ENCODE measurements at places on chromosomes 1 and 21.
A peak's percentile ranks its signal among the peaks of the same experiment; 100 is the strongest.

DNA sequence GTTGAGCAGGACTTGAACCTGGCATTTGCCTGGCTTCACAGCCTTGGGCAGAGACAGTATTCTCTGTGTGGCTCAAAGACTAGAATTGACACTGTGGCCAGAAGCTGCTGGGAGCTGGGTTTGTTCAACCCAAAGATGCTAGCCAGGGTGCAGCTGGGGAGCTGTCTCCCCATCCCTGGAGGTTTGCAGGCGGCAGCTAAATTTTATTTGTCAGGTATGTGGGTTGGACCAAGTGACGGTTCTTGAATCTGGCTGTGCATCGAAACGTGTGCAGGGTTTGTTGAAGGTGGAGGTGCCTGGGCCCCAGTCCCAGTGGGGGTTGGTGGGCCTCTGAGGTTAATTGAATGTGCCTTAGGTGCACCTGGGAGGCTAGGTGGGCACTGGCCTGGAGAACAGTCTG lies 11.8 kb downstream of the WNT4 start:
- no peak for ATAC-seq

GRCh38 chr1:240090014-240090413 lies 1.7 kb upstream of the FMN2 start:
- ATAC-seq = no peak

- ATAC-seq = no peak
These were observed 71.4 kb downstream of the CD247 start for GRCh38 chr1:167446966-167447365.

- peak; percentile 85 for ATAC-seq
These were observed 63.0 kb downstream of the KCNN3 start for GRCh38 chr1:154807048-154807591.

DNA sequence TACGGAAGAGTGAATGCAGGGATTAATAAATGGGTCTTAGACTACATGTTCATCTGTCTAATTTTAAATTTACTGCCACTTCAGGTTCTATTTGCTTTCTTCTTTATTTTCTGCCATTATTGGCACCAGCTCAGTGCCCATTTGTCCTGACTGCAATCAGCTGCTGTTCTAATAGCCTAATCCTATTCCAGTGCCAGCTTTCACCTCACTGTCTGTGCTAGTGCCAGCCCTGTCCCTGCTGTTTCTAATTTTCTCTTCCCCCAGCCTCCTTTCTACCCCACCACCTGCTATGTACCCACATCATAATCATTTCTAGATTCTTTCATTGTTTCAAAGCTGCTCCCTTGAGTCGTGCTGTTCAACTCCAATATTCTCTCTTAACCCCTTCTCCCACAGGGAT lies 86.4 kb downstream of the KCNK1 start:
- ATAC-seq = no peak

- peak; percentile 76 for ATAC-seq
These were observed 141.3 kb downstream of the ROR1 start for GRCh38 chr1:63915121-63915520.

GRCh38 chr1:77688939-77689338 lies 6.5 kb upstream of the ZZZ3 start:
- no peak for ATAC-seq

- ATAC-seq = no peak
These were observed 85.3 kb downstream of the LEPR start for GRCh38 chr1:65505547-65506300.

DNA sequence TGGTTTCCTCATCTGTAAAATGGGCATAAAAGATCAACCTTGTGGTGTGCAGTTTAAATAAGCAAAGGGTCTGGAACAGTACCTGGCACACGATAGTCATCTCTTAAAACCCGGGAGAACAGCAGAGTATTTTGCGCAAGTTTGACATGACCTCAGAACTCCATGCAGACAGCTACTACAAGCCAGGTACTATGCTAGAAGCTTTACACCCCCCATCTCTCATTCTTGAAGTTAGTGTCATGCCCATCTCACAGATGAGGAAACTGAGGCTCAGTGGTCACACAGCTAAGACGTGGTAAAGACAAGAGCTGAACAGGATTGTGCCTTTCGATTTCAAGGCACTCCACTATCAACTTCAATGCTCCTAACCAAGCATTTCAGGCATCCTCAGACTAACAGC lies 78.7 kb downstream of the CAPZB start:
- no peak for ATAC-seq

DNA sequence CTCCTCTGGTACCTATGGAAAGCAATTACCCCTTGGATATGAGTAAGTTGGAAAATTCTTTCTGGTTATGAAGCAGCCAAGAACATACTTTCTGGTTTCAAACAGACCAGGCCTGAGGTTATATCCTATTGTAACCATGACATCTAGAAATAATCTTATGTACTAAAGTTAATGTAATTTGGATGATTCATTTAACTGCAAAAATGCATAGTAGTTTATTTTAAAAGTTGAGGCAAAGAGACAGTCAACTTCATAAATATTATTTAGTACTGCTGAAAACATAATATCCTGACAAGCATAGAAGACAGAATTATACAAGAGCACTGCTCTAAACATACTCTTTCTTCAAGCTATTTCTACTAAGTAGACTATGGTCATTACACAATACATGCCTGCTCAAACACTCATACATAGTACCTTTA lies 25.5 kb downstream of the ODF2L start:
- ATAC-seq = no peak

DNA sequence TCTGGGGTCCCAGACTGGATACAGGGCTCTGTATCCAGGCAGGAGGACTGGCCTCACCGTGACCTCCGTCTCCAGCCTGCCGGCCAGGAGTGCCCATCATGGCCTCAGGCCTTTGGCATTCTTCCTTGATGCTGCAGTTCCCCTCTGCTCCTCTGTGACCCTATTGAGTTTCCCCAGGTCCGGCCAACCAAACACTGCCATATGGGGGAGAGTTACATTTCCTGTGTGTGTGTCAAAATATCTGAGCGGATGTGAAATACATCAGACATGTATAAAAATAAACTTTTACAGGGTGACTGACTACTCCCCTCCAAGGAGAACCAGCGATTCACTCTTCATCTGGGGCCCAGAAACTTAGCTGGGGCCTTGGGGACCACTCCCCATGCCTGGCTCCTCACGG lies 10.2 kb upstream of the UBL4B start:
- no peak for ATAC-seq

- no peak for ATAC-seq
These were observed 9.6 kb upstream of the BGLAP start for GRCh38 chr1:156232201-156232894.

GRCh38 chr1:44881011-44881632 lies 38.1 kb upstream of the PTCH2 start:
- ATAC-seq = no peak

DNA sequence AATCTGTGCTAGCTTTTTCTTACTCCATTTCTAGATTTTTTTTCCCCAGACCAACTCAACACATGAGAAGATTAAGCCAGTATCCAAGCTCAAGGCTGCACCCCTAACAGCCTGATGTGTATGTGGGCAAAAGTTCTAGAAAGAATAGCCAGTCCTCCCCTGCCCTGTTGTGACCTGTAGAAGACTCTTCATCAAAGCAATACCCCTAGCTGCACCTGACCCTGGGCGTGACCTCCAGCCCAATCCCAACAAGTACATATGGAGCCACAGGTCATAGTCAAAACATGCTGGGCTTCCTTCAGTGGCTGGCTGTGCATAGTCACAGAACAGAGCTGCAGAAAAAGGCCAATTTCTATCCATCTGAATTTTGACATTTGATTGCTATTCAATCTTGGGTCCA lies 72.5 kb downstream of the ATP1A1 start:
- no peak for ATAC-seq

GRCh38 chr1:32411261-32411660 lies 17.0 kb upstream of the BSDC1 start:
- ATAC-seq = no peak

- no peak for ATAC-seq
These were observed 20.0 kb upstream of the KLHDC8A start for GRCh38 chr1:205376739-205377138.

GRCh38 chr21:27513016-27513415 lies 546.1 kb upstream of the ADAMTS5 start:
- no peak for ATAC-seq

GRCh38 chr1:170407138-170407537 lies 124.8 kb upstream of the GORAB start:
- ATAC-seq = no peak

- ATAC-seq = no peak
These were observed 112.3 kb downstream of the DDX20 start for GRCh38 chr1:111867868-111868440.

DNA sequence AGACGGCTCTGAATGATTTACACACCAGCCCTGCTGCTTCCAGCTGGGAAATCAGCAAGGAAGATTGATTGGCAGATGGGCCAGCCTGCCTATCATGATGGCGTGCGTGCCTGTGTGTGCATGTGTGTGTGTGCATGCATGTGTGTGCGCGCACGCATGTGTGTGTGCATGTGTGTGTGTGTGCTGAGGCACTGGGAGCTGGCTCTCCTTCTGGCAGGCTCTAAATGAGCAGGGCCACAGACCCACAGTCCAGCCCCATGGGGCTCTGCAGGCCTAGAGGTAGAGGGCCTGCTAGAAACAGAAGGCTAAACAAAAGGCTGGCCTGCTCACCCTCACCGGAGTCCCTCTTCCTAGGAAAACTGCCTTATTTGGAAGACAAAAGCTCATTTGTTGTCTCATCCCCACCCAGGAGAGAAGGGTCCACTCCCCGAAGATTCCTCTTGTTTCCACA lies 6.0 kb downstream of the KLHDC8A start:
- no peak for ATAC-seq

DNA sequence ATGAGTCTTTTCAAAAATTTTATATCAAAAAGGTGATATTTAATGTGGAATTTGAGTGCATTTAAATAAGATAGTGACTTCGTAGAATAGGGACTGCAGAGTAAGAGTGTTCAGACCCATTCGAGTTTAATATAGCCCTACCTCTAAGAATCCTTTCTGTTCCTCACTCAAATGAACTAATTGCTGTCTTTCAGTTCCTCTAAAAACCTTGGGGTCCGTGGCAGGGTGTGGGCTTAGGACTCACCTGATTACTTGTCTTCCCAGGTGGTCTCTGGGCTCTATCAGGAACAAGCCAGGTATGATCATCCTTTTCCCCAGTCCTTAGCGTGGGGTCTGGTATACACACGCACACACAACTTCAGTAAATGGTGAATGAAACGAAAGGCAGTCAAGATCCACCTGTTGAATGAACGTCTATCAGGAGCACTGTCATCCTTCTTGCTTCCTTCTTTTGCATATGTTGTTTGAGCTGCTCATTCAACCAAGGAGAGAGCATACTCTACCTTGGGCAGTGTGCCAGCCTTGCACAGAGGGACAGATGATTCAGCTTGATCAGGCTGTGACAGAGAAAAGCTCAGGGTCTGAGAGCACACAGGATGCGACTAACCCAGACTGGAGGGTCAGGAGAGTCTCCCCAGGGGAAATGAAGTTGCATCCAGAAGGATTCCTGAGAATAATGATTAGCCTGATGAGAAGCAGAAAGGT lies 1.2 kb upstream of the RNF11 start:
- peak; percentile 91 for ATAC-seq

GRCh38 chr21:37435120-37435519 lies 68.5 kb downstream of the DYRK1A start:
- ATAC-seq = peak; percentile 82

DNA sequence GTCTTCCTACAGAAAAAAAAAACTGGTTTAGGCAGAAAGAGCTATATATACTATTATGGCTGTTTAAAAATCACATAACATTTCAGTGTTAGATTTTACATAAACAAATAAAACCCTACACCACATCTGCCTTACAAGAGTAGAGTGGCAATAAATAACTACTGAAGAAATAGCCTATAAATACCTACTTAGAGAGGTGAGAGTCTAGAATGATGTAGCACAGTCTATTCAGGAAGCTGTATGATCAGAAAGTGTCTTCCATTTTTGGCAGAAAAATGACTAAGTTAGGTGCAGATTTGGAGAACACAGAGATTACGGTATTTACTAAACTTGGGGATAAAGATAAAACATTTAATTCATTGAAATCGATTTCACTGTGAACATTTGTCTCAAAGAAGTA lies 75.5 kb downstream of the VAV3 start:
- no peak for ATAC-seq

DNA sequence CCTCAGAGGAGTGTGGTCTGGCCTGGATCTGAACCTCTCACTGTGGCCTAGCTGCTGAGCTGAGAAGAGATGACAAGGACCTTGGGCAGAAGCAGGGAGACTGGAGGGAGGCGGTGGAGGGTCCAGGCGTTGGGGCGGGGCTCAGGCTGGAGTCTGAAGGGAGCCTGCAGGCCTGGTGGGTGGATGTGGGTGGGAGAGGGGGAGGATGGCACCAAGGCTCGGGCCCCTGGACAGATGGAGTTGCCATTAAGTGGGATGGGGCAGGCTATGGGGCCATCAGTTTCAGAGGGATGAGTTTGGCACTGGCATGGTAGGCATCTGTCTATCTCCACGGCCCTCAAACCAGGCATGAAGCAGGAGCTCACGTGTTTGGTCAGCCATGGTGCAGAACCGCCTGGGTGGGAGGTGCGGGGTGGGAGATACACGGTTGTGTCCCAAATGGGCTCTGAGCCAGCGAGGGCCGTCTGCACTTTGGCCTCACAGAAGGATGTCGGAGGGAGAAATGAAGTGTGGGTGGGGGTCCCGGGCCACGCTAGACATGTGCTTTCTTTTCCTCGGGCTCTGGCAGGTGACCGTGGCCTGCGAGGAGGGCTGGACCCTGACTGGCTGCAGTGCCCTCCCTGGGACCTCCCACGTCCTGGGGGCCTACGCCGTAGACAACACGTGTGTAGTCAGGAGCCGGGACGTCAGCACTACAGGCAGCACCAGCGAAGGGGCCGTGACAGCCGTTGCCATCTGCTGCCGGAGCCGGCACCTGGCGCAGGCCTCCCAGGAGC lies 23.6 kb downstream of the PCSK9 start:
- ATAC-seq = no peak

- no peak for ATAC-seq
These were observed 108.3 kb downstream of the PTPRC start for GRCh38 chr1:198747127-198747526.

DNA sequence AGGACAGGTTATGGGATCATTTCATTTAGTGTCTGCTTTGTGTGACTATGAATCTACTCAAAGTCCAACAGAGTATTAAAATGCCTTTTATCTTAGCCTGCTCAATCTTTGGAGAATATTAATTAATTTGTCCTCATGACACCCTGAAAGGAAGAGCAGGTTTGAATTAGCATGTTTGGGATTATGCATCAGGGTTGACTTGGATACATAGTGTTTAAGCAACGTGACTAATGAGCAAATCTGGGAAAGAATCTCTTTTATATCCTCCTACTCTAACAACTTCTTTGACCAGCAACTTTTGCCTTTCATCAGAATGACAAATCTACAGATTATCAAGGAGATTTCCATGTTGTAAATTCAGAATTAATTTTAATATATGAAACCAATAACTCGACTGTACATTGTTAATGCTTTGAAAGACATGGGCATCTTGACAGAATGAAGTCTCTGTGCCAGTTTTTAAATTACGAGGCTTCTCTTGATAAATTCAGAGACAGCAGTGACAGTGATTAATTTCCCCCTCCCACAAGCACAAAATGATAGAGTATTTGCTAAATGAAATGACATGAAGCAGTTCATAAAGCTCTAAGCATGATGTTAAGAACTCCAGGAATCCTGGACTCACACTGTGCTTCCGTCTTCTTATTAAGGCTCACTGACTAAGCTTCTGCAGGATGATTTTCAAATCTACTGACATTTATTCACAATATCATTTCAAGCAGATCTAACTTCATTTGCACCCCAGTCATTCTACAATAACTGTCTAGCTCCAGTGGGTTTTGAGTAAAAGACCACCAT lies 156.5 kb downstream of the PCNX2 start:
- no peak for ATAC-seq

GRCh38 chr1:22457345-22457744 lies 5.7 kb downstream of the ZBTB40 start:
- no peak for ATAC-seq

GRCh38 chr1:102919659-102920058 lies 188.7 kb downstream of the COL11A1 start:
- ATAC-seq = no peak

GRCh38 chr1:177703888-177704446 lies 265.9 kb downstream of the SEC16B start:
- ATAC-seq = no peak

All from stimulated activated memory B cell treated with anti-CD40 and anti-IgM and Interleukin-4, amounts not matched to agents 10 μg/mL and 1 μg/mL and 100 μg/mL, for 72 hours (primary cell).